ENCODE measurements at places on chromosomes 5 and 9.

DNA sequence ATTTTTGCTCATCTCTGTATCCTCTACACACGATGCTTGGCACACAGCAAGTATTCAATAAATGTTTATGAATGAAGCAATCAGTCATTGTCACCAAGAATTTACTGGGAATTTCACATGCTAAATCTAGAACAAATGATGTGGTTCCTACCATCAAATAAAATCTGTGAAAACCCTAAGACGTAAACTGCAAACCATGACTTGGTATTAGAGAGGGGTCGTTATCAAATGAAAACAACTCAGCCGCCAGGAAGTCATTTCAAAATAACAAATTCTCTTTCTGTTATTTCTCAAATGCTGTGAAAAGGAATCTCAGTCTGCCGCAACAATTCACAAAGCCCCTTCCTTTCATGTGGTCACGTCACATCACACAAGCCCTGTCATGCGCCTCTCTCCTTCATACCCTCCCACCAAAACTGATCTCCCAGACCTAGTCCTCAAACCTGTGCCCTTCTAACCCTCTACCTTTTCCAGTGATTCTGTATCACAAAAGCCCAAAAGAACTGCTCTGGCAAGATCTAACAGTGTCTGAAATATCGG lies 173.6 kb downstream of the DEPDC1B start:
- DNase-seq, result no peak

DNA sequence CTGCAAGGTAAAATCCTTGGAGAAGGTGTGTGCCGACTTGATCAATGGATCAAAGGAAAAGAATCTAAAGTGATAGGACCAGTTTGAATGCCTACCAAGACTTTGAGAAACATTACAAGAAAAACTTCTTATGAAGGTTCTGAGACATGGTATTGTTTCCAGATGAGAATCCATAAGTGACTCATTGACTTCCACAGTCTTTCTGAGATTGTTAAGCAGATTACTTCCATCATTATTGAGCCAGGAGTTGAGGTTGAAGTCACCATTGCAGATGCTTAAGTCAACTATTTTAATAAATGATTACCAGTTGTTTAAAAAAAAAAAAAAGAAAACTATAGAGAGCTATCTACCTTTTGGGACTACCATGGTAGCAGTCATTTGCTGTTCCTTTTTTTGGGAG lies 7.0 kb downstream of the LNPEP start:
- DNase-seq, result no peak

GRCh38 chr9:110742741-110743371 lies 74.3 kb downstream of the MUSK start:
- no peak for DNase-seq

DNA sequence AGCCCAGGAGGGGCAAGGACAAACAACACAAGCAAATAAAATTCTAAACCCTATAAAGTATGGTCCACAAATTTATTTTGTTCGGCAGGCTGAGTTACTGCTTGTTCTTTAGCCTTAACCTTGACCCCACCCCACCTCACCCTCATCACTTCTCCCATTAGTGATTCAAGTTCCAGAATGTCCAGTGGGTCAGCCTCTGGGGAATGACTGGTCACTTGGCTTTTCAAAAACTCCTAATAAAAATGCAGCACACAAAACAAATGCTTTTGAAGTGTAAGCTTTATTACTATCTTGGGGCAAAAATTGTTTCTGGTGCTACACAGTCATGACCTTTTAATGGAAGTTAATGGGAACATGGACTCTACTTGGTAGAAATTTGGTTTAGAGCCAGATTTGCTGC lies 142.1 kb downstream of the MPDZ start:
- no peak for DNase-seq

GRCh38 chr9:125966959-125967711 lies 220.0 kb downstream of the PBX3 start:
- DNase-seq, result no peak

DNA sequence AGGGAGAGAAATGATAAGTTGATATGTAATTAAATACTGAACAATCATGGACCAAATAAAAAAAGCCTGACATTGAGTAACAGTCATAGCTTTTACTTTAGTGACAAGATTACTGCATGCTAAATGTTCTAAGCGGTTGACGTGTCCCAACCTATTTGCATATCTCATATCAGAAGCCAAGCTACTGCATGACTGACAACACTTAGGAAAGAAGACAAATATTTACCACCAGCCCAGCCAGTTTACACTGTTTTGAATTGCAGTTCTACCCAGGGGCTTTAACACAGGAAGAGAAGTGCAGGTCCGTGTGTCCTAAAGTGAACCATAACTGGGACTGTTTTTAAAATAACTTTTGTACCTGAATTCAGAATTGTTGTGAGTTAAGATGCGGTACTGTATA lies 219.9 kb downstream of the PRDM9 start:
- no peak for DNase-seq

DNA sequence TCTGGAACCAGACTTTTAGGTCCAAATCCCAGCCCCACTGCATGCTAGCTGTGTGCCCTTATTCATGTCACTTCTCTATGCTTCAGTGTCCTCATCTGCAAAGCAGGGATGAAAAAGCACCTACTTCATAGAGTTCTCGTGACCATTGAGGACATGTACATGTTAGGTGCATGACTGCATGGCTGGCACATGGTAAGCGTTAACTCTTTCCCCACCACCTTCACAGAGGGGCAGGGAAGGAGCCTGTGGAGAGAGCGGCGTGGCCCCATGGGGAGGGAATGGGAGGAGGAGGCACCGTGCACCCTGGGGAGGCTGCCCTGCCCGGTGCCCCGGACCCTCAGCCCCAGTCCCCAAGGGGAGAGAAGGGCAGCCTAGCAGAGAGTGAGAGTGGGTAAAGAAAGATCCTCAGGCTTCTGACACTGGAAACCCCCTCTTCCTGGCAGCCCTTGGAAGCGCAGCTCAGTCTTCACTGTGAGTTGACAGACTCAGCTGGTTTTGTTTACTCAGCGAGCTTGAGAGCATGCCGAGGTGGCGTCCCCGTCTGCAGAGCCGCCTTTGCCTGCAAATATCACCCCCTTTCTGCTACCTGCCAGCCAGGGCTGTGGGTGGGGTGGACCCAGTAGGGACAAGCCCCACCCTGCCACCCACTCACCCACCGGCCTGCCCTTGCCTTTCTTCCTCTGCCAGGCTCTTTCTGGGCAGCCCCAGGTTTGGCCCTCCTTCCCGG lies 10.6 kb upstream of the ANGPTL2 start:
- no peak for DNase-seq

DNA sequence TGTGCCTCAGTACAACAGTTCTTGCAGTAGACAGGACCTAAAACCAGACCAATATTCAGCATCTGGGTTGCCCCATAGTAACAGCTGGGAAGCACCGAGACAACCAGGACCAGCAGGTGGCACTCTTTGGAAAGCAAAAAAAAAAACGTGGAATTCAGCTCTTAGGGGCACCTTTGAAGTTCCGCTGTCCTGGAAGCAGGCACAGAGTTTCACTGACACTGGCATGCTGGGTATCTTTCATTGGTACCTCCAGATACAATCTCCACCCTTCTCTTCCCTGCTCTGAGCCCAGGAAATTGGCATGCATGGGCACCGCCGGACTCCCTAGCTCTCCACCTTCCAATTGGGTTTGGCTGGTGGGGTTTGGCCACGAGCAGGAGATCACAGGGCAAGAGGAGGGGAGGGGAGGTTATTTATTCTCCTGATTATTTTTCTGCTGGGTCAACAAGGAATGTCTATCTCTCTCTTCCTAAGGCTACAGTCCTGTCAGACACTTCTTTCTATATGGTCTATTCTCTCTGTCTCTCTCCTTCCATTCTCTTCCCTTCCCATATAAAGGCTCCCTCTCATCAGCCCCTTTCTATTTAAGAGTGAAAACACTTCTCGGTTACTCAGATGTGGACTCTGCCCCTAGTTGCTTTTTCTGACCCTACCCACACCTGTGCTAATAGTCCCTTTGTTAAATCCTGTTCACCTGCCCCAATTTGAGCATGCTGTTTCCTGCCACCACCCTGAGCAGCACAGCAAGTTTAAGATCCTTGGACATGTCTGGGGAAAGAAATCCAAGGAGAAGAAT lies 1.9 kb upstream of the IDNK start:
- peak; percentile 36 for DNase-seq

DNA sequence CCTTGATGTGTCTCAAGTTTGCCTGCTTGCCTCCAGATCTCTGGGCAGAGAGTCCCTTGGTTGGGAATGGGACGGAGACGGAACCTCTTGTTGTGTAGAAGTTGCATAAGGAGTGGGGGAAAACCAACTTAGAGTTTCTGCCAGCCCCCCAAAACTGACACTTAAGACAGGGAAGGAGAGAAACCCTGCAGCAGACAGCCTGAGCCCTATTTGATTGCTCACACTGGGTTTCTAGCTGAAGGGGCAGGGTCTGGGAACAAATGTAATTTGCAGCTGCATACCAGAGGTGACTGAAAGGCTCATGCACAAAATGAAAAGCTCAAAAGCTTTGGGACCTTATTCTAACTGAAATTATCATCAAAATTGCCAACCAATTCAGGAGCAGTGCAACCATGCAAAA lies 254.5 kb downstream of the RASEF start:
- no peak for DNase-seq

DNA sequence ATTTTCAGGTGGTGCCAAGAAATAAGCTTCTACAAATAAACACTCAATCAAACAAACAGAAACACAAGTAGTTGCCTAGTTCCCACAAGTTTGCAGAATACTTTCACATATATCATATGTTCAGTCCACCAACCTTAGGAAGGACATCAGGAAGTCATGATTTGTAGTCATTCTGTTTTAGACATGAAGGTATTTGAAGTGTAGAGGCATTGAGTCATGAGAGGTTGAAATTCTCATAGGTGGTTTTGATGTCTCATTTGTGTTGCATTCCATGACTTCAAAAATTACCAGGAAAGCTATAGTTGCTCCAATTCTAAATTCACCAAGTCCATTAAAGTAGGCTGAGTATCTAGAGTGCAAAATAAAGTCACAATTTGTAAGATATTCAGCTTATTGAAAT lies 159.0 kb downstream of the KCTD16 start:
- DNase-seq, result no peak

- DNase-seq, result peak; percentile 85
These were observed 297.4 kb upstream of the ZNF608 start for GRCh38 chr5:125043781-125044391.

DNA sequence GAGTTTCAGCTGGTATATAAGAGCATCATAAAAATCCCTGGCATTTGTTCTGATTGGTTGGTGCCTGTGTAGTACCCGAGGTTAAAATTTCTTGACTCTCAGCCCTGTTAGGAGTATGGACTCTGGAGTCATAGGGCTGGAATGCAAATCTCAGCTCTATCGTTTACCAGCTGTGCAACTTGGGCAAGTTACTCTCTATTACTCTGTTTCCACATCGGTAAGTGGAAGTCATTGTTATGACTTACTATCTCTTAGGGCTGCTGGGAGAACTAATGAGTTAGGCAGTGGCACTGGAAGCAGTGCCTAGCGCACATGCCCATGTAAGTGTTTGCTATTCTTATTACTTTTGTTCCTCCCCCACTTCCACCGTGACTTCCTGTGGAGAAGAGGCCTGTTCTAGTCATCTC lies 141.6 kb downstream of the BOD1 start:
- no peak for DNase-seq

DNA sequence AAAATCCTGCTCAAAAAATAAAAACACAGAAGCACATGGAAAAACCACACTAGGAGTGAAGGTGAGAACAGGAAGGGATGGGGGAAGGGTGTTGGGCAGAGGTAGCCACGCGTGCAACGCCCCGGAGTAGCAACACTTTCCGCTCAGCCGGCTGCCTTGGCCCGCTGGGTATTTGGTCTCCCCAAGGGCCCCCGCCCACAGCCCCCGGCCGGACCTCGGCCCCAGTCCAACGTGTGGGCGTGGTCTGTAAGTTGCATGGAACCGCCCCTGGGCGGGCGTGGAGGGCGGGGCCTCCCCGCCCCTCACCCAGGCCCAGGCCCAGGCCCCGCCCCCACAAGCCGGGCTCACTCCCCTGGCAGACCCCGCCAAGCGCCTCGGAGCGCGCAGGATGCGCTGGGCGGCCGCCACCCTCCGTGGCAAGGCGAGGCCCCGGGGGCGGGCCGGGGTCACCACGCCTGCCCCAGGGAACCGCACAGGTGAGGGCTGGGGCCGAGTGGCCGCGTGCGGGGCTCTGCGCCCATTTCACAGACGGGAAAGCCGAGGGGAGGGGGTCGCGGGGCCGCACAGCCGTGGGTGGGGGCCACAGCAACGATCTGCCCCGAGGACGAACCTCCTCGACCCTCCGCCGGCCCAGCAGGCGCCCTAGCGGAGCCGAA lies at the start of gene SUSD3:
SUSD3 (plus strand) TSS at position 347 of the 656 bp plus-strand sequence; CDS start at position 389, 42 bp downstream.
- peak; percentile 82 for DNase-seq
